ENCODE measurements at places on chromosomes 5 and 9. TPM values are rescaled to one million over a fixed set of nuclear protein-coding genes. Genes with fewer than 3 reads are reported as not detected.

PCDHGA12 gene
- total RNA-seq, result 0.08 TPM

DBH gene
- not detected for total RNA-seq

NAIP gene
- total RNA-seq, result 1.1 TPM

ZBED3 gene
- total RNA-seq, result 6.3 TPM

BNC2 gene
- total RNA-seq, result not detected

SCGB3A2 gene
- total RNA-seq, result not detected

AGXT2 gene
- not detected for total RNA-seq

GABRA1 gene
- not detected for total RNA-seq

ACOT12 gene
- not detected for total RNA-seq

AQP3 gene
- total RNA-seq, result 2.3 TPM

WNT8A gene
- not detected for total RNA-seq

PCDHB15 gene
- not detected for total RNA-seq

FAM200C gene
- 0.48 TPM for total RNA-seq

MYMK gene
- not detected for total RNA-seq

CHSY3 gene
- total RNA-seq, result not detected
